ENCODE measurements at places on chromosomes 6 and 20.

DNA sequence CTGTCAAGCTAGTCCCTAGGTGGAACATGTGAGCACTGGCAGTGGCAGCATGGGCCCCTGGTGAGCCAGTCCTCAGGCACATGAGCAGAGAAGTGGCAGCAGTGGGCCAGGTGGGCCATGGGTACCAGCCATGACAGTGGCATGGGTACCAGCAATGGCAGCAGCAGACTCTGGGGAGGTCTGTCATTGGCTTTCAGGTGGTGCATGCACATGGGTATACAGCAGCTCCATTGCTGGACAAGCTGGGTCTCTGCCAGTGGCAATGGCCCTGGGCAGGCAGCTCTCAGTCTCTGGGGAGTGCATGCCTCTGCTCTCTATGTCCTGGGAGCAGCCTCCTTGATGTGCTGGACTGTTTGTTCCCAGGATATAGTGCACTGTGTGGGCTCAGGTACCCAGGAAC is 65.3 kb downstream of the KAT14 start:
- DNase-seq = no peak

GRCh38 chr6:144150710-144151657 is 667 bp downstream of the STX11 start:
- DNase-seq = no peak

- peak; percentile 58 for DNase-seq
These were observed 331.8 kb downstream of the RIMS1 start for GRCh38 chr6:72218125-72218524.

- no peak for DNase-seq
These were observed 29.8 kb upstream of the SLC2A12 start for GRCh38 chr6:134082191-134082590.

DNA sequence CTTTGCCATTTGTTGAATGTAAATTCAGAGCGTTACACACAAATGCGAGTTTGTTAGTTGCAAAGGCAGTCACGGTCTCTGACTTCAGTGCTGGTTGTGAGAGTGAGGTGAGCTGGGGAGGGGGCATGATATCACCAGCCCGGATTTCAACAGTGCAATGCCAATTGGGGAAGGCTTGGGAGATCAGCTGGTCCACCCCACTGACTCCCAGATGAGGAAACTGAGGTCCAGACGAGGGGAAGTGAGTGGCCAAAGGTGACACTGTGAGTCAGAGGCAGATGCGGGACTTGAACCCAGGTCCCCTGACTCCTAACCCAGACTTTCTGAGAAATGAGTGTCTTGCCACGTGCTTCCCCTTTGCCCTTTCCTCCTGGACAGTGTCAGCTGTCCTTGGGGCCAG is 62.1 kb downstream of the CEBPB start:
- DNase-seq = no peak

DNA sequence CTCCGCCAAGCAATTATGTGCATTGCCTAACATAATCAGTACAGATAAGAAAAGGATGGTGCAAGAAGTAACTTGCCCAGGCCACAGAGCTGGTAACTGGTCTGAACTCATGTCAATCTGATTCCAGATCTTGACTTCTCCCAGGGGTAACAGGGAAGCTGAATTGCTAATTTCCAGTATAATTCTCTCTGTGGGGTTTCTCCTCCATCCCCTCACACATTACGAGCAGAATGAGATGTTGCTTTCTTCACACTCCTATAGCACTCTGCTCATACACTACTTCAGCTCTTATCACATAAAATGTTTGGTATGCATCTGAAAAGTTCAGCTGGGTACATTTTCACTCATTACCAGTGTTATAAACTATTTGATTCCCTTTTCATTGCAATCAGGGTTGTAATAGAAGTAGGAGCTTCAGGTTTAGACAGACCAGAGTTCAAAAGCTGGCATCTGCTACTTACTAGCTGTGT is 24.0 kb upstream of the LRRC1 start:
- no peak for DNase-seq

- no peak for DNase-seq
These were observed 19.8 kb downstream of the COL20A1 start for GRCh38 chr20:63312690-63313348.

- DNase-seq = no peak
These were observed 207.6 kb downstream of the ANKRD60 start for GRCh38 chr20:58020656-58021454.

DNA sequence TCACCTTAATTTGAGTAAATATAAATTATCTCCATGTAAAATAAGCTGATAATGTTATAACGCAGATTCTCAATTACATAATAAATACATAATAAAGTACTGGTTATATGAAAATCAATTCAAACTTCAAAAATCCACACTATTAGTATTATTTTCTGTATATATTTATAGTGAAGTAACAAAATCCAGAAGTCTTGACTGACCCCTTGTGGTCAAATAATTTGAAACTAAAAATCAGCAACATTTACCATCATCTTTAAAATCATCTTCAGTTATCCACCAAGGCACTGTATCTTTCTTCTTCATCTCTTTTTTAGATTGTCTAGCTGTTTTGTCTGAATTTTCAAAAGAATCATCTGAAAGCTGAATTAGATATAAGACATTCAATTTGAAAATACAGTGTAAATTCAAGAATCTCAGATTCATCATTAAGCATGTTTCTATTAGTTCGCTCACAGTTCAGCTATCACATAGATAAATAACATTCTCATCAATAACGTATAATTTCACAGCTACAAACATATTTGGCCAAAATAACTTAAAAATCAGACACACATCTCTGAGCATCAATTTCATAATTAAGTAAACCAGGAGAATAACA is 6.5 kb downstream of the CEP162 start:
- no peak for DNase-seq

- DNase-seq = no peak
These were observed 319.3 kb downstream of the PKHD1 start for GRCh38 chr6:51768087-51768486.

- DNase-seq = no peak
These were observed 632.8 kb downstream of the HDGFL1 start for GRCh38 chr6:23202207-23202606.

DNA sequence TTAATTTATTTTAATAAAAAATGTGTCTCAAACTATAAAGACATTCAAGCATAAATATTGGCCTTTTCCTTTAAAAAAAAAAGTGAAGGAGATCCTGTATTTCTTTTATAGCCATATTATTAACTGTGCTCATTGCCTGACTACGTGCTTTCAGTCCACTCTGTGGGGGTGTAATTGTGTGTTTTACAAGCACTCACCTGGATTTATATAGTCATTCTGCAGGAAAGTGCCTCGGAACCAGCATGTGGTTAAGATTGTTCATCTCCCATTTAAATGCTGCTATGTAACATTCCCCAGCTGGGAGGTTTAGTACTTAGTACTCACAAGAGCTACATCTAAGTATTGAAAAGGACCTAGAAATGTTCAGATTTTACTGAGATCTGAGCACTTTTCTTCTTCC is 47.9 kb upstream of the SLC22A16 start:
- no peak for DNase-seq

DNA sequence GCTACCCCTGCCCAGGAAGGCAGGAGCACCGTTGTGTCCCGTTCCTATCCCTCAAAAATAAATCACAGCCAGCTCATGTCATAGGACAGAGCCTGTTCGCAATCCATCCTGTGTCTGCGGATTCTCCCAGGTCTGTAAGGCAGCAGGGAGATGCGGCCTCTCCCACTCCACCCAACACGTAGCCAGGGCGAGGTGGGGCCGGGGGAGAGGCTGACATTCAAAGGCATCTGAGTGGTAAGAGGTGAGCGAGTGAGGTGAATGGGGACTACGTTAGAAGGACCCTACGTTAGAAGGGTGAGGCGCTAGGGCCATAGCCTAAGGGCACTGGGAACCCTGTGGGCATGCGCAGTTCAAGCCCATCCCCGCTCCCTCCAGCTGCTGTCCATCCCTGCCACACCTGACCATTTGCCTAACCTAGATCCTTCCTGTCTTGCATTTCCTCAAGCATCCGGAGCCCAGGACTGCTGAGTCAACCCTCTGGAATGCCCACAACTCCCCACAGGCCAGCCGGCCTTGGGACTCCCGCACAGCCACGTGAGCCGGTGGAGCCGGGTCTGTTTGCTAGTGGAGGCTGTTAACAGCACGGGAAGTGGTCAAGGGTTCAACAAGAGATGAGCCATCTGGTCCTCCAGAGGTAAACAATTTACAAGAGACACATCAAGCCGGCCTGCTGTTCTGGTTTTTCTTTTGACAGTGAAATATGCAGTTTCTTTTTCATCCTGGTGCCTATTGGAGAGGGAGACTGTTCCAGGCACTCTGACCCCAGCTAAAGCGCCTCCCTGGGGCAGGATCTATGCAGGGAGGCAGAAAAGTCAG is 45.9 kb downstream of the RIPOR3 start:
- DNase-seq = peak; percentile 99

GRCh38 chr6:53961679-53962370 is 149.4 kb upstream of the MLIP start:
- DNase-seq = no peak

DNA sequence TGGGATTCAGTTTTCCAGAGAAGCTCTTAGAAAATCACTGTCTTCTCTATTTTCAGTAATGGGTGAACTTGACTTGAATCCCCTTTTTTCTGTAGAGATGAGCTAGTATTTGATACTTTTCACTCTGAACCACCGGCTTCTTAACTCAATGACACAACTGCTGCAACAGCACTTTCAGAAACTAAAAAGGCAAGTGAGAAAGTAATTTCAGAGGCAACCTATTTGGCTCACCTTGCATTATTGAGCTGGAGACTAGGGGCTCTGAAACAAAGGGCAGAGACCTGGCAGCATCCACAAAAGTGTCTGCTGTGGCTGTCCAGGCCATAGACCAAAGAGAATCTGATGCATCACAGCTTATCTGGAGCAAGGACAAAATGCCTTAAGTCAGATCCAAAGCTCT is 289.8 kb upstream of the IRAK1BP1 start:
- DNase-seq = no peak

DNA sequence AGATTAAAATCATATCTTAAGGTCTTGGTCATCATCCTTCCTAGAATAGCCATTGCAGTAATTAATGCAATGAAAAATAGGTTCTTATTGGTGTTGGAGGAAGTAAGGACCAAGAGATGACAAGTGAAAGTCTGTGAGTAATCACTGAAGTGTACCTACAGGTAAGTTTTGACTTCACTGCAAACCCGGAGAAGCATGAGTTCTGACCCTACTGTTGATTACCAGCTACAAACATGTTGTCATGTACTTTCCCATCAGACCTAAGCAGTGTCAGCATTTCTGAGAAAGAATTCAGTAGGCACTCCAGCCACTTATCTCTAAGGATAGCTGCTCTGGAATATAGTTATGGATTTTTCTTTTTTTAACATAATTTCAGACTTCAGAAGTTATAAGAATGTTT is 280.9 kb downstream of the ZFAND3 start:
- no peak for DNase-seq

GRCh38 chr6:158653577-158654354 is 3.9 kb downstream of the SYTL3 start:
- no peak for DNase-seq

DNA sequence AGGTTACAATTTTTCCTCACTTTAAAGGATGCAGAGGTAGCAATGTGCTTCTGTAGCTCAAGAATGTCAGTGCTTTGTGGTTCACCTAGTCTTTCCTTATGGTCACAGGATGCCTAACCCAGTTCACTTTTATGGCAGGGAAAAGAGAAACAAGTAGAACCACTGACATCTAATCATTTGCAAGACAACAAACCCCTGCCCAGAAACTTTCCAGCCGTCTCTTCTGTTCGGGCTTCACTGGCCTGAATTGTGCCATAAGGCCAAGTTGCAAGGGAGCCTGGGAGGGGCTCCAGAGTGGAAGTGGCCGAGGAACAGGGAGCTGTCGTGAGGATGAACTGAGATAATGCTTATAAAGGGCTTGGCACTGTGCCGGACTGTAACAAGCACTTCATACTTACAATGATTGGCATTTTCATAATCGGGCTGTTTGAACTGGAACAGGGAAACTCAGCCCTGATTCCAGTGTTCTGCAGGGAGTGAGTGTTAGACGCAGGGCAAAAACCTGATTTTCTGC is 212.6 kb downstream of the BCAS1 start:
- DNase-seq = no peak

DNA sequence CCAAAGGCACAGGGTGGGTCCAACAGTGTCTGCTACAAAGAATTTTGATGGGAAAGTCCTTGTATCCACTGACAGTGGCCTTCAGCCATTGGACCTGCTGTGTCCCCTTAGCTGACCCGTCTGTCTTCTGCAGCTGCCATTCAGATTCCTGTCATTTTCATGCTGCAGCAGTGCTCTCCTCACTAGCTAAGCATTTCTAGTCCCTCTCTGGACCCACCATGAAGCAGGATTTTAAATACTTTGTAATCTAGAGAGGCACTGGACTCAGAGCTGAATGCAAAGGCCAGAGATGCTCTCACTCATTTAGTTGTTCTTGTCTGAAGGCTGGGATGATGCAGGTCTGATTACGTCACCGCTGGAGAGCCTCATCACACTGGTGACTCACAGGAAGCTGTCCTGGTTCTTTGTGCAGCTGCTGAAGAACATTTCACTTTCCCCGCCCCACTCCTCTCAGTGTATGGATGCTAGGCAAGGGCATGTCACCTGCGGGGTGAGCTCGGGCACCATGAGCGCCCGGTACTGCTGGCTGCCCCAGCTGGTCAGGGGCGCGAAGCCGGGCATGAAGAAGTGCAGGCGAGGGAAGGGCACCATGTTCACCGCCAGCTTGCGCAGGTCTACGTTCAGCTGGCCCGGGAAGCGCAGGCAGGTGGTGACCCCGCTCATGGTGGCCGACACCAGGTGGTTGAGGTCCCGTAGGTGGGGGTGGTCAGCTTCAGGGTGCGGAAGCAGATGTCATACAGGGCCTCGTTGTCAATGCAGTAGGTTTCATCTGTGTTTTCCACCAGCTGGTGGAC is 19.4 kb upstream of the TUBB2A start:
- DNase-seq = peak; percentile 77

- DNase-seq = no peak
These were observed 396.2 kb upstream of the SLC35B3 start for GRCh38 chr6:8831366-8832152.

DNA sequence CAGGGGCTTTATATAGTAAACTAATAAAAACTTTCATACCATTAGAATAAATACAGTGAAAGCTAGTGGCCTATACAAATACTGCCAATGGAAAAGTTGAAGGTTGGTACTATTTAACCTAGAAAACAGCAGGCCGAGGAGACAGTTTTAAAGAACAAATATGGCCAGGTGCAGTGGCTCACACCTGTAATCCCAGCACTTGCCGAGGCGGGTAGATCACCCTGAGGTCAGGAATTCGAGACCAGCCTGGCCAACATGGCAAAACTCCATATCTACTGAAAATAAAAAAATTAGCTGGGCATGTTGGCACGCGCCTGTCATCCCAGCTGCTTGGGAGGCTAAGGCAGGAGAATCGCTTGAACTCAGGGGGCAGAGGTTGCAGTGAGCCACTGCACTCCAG is 24.8 kb downstream of the GLYATL3 start:
- no peak for DNase-seq

DNA sequence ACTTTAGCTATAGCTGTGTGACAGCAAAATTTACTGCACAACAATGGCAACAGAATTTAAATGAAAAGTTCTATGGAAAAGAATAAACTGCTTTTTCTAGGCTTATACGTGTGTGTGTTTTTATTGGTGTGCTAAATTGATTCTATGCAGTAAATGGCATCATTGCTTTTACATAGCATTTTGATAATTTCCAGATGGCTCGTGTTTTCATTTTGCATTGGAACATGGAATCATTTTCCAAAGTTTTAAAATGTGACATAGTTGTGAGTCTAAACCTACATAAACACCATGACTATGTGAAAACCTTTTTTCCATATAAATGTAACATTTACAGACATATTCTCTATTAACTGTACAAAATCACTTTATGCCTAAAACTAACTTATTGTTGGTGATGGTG is 127.8 kb downstream of the SIM1 start:
- no peak for DNase-seq

GRCh38 chr20:54459279-54459678 is 16.1 kb upstream of the DOK5 start:
- no peak for DNase-seq

- no peak for DNase-seq
These were observed 57.2 kb downstream of the CHD6 start for GRCh38 chr20:41560970-41561369.

All from H4 (cell line).